CD4-positive, alpha-beta T cell treated with Interleukin-15 for 4 hours (primary cell): ENCODE measurements at places on chromosomes 1 and 21.
A peak's percentile ranks its signal among the peaks of the same experiment; 100 is the strongest.

- DNase-seq = peak; percentile 35
Observed at GRCh38 chr1:91166106-91166712, 144.4 kb upstream of the ZNF644 start.

DNA sequence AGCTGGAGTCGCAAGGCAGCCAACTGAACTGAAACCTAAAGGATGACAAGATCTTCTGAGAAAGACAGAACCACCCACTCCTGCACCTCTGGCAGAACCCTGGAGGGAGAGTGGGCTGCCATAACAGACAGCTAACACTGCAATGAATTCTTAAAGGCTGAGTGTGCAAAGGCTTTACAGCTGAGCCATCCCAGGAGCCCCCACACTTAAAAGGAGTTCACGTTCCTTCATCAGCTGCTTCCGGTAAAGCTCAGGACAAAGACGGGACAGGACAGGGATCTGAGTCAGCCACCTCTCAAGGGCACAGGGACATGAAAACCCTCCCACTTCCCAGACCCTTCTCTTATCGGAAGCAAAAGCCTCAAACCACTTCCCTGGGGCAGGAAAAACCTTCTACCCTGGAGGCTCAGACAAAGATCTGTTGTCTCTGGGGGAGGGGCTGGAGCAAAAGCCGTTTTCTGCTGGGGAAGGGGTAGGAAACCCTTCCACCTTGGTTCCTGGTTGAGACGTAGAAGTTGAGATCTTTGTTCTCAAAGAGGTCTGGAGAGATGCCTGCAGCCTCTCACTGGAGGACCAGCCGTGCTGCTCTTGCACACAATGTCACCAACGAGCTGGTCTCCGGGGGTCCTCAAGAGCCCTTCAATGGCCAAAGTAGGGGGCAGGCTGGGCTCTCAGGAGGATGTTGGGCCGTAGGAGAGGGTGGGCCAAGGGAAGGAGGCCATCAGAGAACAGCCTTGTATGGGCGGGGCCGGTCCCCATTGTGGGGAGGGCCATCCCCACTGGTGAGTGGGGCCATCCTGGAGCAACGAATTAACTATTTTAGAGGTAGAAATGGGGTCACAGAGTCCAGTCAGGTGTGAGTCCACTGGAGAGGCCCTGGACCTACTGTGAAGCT, 452.4 kb downstream of the PTPRU start:
- DNase-seq = no peak

DNA sequence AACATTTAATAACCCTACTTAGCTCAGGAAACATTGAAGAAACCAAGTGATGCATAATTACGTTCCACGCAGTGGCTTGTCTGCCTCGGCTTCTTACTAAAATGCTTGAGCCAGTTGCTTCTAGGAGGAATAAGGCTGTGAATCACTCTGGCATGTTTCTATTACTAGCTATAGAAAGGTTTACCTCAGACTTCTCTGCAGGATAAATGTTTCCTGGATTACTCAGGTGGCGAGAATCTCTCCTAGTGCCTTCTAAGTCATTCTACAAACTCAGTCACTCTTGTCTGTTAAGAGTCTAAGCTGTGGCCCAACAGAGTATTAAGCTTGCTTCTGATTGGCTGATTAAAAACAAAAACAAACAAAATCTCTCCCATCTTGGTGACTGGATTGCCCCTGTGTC, 92.0 kb upstream of the RALGPS2 start:
- DNase-seq = no peak

DNA sequence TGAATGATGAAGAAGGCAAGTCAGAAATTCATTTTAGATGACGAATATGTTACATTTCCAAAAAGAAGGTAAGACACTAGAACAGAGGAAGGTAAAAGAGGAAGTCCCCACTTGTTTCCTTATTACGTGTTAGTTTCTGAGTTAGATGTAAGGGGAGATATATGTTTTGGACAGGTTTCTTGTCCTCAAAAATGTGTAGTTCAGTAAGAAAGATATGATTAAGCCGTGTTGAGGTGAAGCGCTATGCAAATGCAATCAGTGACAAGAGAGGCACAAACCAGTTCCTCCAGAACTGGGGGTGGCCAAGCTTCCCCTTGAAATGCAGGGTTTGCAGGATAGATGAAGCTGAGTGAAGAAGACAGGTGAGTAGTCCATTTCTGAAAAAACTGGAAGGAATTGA, 293.3 kb upstream of the RUNX1 start:
- DNase-seq = no peak

DNA sequence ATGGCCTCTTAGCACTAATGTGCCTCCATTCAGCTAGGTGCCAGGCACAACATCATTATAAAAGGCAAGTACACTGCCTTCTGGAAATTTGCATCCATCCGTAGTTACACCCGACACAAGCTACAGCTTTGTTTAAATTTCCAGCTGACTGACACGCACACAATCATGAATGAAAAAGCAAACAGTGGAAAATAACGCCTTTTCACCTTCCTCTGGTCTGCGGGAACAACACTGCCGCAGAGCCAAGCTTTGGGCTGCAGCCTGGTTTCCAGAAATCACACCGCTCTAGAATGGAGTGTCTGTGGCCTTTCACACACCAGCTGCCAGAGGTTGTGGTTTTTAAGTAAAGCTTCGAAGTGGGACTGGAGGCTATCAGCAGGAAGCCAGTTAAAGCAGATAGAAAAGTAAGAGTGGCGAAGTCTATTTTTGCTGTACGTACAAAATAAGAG, 142.8 kb upstream of the COA6 start:
- no peak for DNase-seq

- DNase-seq = no peak
Observed at GRCh38 chr1:94621395-94621794, 79.8 kb upstream of the F3 start.

DNA sequence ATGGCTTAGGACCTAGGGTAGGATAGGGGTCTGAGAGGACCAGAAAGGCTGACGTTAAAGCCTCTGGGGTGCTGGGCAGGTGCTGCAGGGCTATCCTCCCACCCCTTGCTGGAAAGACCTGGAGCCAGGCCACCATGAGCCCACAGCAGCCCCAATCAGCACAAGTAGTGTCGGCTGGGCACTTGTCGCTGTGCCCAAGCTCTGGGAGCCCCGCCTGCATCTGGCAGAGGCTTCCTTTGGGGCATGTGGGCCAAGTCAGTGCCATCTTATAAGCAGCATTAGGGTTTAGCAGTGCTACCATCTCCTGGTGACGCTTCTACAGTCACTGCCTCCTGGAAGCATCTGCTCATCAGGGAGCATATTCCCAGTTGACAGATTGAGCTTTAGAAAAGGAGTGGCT, 31.3 kb downstream of the MAN1C1 start:
- DNase-seq = no peak

GRCh38 chr1:8015809-8016165, 10.3 kb downstream of the ERRFI1 start:
- no peak for DNase-seq

- DNase-seq = no peak
Observed at GRCh38 chr1:157196245-157196543, 58.0 kb upstream of the ETV3 start.

- no peak for DNase-seq
Observed at GRCh38 chr1:237166086-237166485, 124.1 kb downstream of the RYR2 start.

- DNase-seq = peak; percentile 37
Observed at GRCh38 chr1:223711747-223712193, 569 bp upstream of the CAPN2 start.

DNA sequence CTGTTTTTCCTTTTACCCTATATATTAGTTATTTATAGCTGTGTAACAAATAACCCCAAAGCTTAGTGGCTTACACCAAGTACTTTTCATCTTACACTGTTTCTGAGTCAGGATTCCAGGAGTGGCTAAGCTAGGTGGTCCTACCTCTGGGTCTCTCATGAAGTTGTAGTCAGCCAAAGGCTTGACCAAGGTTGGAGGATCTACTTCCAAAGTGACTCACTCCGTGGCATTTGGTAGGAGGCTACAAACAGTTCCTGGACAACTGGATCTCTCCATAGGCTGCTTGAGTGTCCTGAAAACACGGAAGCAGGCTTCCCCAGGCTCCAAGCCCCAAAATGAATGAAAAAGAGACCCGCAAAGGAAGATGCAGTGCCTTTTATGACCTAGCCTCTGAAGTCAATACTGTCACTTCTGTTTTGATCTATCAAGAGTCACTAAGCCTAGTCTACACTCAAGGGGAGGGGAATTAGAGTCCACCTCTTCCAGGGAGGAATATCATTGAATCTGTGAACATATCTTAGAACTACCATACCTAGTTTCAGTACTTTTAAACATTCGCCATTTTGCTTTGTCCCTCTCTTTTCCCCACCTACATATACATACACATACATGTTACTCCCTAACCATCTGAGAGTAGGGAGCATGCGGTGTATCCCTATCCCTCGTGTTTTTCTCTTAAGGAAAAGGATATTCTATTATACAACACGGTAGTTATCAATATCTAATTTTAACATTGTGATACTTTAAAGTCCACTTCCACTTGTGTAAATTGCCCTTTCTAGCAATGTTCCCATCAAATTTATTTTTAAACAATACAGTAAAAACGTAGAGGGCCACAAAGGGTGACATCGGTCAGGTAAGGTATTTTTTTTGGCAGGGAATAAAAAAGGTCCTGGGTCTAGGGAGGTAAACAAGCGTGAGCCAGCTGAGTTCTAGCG, 67.2 kb downstream of the SLC35A3 start:
- DNase-seq = no peak

- DNase-seq = no peak
Observed at GRCh38 chr1:41822866-41823265, 95.9 kb downstream of the HIVEP3 start.

DNA sequence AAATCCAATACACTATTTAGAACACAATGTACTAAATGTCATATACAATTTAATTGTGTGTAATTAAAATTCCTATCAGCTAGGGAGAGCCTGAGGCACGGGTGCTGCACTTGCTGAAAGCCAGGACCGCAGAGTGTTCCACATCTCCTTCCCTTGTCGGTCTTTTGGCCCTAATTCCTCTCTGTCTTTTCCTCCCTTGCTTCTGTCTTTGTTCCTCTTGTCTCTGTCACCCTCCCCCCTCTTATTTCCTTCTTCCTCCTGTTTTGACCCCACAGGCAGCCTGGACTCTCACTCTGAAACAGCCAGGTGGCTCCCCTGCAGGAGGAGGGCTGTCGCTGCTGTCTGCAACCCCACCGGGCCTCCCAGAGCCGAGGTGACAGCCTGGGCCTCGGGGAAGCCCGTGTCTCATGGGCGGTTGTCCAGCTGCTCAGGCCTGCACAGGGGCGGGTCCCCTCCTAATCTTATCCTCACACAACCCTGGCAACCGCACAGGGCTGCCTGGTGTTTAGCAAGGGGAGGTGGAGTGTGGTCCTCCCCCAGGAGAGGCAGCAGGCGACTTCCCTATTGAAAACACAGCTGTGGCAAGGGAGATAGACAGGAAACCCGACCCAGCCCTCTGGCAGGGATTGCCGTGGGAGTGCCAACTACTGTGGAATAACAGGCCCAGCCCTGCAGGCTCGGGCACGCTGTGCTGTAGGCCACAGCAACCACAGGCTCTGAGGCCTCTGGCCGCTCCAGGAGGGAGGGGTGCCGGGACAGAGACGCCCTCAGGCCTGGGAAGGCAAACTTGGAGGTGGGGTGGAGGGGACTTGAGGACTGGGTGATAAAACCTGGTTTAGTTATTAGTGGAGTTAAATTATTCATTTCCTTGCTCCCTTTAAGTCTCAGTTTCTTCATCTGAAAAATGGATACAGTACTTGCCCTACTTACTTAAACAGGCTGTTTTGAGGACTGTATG, 68.8 kb upstream of the WDR26 start:
- DNase-seq = no peak

DNA sequence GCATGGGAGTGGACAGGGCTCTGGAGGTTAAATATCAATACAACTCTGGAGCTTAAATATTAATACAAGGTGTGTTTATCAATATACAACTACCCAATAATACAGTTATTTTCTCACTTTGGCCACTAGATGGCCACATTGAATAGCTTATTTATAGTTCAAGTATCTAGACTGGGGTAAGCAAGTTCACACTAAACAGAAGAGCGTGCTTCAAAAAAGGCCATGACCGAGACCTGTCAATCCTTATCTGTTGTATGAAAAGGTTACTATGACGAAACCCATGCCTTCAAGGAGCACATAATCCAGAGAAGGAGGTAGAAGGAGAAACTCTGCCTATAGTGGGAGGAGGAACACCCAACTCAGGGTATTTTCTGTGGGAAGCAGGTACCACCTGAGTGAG, 29.1 kb downstream of the CHML start:
- peak; percentile 70 for DNase-seq

- no peak for DNase-seq
Observed at GRCh38 chr1:54601730-54602129, 21.6 kb downstream of the FAM151A start.

- DNase-seq = no peak
Observed at GRCh38 chr21:26920055-26920454, 46.8 kb downstream of the ADAMTS5 start.

DNA sequence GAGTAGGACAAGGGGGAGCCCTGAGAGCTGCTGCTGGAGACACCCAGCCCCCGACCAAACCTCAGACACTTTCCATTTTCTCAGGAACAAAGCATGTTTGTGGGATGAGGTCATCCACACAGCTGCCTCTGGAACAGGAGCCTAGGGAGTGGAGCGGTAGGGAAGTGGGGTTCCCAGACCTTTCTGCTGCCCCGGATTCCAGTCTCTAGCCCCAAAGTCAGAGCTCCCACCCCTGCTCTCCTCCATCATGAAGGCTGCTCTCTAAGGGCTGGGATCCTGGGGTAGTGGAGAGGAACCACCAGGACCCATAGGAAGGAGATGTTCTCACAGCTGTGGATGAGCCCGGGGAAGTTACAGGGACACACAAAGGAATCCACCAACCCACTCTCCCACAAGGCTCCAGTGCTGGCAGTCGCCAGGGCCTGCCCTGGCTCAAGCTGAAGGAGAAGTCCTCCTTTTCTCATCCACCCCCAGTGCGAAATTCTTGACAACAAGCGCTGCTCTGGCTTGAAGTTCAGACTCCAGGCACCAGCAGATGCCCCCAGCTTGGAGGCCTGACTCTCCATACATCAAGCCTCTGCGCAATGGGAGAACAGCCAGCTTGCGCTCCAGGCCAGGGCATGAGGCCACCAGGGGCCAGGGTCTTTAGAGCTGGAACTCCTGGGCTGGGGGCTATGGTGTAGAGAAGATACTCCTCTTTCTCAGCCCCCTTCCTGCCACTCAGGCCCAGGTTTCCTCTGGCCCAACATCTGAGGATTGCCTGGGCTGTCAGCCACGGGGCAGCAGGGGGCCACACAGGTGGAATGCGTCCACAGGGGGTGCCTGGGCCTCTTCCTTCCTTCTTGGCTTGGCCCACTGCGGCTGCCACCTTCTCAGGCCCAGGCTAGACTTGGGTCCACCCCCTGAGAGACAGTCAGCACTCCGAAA, 4.5 kb downstream of the FHL3 start:
- no peak for DNase-seq

DNA sequence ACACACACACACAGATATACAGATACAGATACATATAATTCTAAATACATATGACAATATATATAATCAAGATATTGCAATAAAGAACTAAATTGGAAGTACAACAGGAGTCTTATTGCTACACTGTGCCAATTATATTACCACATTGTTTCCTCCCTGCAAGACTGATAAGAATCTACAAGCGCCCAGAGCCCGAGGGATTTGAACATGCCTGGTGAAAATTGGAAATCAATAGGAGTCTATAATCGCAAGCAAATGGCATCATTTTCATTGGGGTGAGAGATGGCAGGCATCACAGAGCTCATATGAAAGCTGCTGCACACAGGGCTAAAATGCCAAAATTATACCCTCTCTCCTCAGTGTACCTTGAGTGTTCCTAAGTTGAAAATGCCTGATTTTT, 152.9 kb upstream of the PTBP2 start:
- DNase-seq = no peak

GRCh38 chr1:184296466-184297243, 90.2 kb upstream of the C1orf21 start:
- no peak for DNase-seq
